ENCODE measurements at places on chromosomes 6 and 20.
A peak's percentile ranks its signal among the peaks of the same experiment; 100 is the strongest.

DNA sequence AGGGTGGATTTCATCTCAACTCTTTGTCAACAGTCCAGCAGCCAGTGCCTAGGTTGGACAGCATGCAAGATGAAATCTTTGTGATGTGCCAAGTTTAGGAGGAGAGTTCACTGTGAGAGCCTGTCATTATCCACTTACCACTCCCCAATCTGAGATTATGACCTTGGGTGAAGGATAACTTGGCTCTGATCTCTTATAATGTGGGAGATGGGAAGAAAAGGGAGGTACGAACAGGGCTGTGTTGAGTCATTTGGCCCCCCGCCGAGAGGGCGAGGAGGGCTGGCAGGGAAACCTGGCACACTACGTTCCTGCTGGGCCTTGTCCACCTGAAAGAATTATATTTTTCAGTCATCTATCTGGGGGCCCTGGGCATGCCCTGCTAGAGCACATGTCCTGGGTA, 35.8 kb downstream of the LAMA4 start:
- no peak for DNase-seq

- no peak for DNase-seq
Observed at GRCh38 chr6:108940741-108941140, 92.5 kb downstream of the ARMC2 start.

- DNase-seq = no peak
Observed at GRCh38 chr6:90870561-90870960, 283.7 kb upstream of the MAP3K7 start.

DNA sequence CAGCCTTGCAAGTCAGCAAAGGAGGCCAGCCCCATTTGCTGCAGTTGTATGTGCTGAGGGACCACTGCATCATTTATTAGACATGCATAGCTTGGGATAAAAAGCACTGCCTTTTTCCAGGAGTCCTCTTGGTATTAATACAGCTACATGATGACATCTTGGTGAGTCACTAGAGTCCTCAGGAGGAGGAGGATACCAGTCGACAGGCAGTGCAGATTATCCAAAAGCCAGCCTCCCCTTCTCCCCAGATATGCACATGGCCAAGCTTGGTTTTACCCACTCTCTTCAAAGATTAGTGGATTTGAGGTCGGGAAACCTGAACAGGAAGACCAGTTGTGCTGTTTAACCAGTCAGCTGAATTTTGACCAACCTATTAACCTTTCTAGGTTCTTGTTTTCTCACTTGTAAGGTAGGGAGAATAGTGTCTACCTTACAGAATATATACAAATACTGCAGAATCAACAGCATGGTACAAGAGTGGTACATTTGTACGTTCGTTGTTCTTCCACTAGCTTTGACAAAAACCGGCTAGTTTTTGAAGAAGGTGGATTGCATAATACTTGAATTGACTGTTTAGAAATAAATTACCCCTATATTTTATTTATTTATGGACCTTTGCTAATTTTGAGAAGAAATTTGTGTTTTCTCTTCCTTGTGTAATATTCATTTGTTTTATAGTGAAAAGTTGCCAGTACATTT, 31.9 kb downstream of the VAPB start:
- DNase-seq = no peak

- no peak for DNase-seq
Observed at GRCh38 chr6:109472132-109472995, 10.7 kb downstream of the ZBTB24 start.

- DNase-seq = no peak
Observed at GRCh38 chr6:113837170-113837569, 20.0 kb upstream of the MARCKS start.

GRCh38 chr20:44911264-44911921, 1.5 kb downstream of the PABPC1L start:
- DNase-seq = peak; percentile 83

- DNase-seq = no peak
Observed at GRCh38 chr20:62987114-62987513, 19.6 kb downstream of the BHLHE23 start.

GRCh38 chr6:43128926-43129325, 42.1 kb upstream of the SRF start:
- DNase-seq = no peak

DNA sequence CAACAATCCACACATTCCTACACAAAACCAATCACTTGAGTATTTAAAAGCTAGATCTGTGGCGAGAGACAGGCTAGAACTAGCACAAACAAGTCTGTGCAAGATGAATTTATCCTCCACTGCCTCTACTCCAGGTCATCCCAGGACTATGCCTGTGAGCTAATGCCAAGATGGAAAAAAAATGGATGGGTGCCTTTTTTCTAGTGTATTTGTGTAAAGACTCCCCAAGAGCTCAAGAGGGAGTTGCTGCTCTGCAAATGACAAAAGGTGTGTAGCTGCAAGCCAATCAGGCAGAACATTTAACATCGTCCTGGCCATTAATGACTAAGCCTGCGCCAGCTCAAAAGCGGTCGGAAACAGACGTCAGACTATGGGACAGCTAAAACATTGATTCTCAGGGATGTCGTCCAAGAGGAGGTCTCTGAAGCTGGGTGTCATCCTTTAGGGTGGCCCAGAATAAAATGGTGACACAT, 21.9 kb downstream of the ATXN1 start:
- DNase-seq = no peak

DNA sequence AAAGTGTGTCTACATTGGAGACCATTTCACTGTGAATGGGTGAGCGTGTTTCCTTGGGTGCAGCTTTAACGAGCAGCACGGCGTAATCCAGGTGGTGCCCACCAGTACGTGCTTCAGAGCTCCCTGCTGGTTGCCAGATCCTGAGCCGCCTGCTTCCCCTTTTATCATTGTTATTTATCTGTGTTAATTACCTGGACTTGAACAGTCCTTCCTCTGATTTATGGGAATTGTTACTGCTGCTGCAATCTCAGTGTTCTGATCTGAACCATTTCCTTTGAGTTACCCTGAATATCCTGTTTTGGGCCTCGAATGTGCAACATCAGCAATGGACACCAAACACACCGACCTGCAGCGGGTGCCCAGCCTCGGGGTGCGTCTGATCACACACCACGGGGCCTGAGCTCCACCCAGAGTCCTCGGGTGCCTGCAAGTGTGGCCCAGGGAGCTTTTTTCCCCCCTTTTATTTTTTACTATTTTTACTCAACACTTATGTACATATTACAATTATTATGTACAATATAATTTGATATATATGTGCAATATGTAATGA, 81.3 kb downstream of the RPP40 start:
- DNase-seq = no peak

GRCh38 chr6:149860513-149860833, 3.7 kb downstream of the LRP11 start:
- DNase-seq = no peak

DNA sequence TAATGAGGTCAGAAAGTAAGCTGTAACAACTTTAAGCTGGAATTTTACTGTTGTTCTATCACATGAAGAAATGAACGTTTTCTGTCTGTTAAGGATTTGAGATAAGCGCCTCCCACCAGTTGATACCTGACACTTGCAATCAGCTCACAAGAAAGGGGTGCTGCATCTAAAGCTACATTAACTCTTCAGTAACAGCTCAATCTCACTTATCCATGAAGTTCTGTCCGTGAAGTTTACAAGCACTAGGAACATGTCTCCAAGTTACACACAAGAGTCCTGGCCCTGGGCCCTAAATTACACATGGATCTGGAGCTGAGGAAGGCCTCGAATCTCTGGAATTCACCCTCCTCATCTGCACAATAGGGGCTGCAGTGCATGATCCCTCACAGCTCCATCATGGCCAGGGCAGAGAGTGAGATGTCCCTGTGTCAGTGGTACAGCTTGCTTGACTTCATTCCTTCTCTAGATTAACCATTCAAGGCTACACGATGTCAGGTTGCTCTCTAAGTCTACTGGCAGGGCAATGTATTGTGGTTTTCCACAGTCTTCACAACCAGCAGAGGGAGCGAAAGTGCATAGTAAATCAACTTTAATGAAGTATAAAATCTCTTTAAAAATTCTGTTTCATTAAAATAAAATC, 182.4 kb upstream of the MCHR2 start:
- DNase-seq = no peak

GRCh38 chr6:122797537-122797936, 8.5 kb downstream of the SMPDL3A start:
- DNase-seq = no peak

GRCh38 chr20:723756-724155, 44.5 kb downstream of the SLC52A3 start:
- no peak for DNase-seq

GRCh38 chr6:69286331-69286730, 510.5 kb downstream of the LMBRD1 start:
- DNase-seq = no peak

GRCh38 chr20:58682656-58683531, 9.7 kb upstream of the NPEPL1 start:
- no peak for DNase-seq

DNA sequence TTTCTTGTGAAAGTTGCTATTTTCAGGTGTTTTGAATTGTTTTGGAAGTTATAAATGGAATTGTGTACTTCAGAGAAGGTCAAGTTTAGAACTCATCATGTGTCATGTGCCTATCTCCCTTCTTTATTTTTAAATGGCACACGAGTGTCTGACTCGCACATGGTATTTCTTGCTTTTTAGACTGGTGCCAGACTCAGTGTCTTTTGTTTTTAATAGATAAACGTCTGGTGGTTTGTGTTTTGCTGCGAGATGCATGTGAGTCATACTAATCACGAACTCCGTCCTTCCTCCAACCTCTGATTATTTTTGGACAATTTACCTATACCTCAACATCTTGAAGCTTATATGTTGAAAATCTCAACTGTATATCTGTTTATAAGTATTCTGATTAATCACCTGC, 292.1 kb downstream of the CDKAL1 start:
- DNase-seq = no peak

DNA sequence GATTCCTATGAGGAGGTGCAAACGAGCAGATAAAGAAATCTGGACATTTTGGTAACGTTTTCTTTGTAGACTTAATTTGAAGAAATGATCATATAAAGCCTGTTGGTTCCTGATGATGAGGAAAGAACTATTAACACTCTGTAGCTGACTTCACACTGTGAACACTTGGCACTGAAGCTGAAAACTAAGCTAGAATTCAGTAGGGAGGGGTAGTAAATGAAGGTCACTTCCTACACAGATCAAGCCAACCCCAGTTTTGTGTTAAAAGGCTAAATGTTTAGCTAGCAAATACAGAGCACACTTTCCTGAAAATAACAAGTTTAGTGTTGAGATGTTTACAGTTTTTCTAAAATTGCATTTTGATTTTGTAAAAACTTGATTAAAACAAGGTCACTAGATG, 296.2 kb upstream of the PRDM1 start:
- no peak for DNase-seq

DNA sequence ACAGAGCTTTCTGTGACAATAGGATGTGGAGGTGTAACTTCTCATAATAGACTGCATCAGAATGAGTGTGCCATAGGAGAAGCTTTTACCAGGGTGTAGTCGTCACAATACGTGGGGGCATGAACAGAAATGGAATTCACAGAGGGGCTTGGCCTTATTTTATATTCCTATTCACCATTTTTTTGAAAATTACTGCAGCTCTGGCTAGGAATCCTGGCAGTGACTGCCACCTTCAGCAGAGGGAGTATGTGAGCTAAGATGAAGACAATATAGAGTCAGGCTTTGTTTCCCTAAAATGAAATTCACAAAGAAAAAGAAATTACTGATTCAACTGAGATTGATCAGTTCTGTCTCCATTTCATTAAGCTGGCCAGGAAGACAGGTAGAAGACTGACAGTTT, 13.9 kb downstream of the TOMM6 start:
- no peak for DNase-seq

GRCh38 chr20:58870293-58871014, 17.9 kb downstream of the GNAS start:
- DNase-seq = peak; percentile 73

- DNase-seq = no peak
Observed at GRCh38 chr6:43036712-43037111, 15.3 kb downstream of the RRP36 start.

- DNase-seq = no peak
Observed at GRCh38 chr6:158164579-158165170, 3.4 kb downstream of the SERAC1 start.

- DNase-seq = no peak
Observed at GRCh38 chr20:38757145-38757775, 9.0 kb downstream of the ACTR5 start.

GRCh38 chr6:84762220-84763002, 2.0 kb downstream of the TBX18 start:
- peak; percentile 34 for DNase-seq

DNA sequence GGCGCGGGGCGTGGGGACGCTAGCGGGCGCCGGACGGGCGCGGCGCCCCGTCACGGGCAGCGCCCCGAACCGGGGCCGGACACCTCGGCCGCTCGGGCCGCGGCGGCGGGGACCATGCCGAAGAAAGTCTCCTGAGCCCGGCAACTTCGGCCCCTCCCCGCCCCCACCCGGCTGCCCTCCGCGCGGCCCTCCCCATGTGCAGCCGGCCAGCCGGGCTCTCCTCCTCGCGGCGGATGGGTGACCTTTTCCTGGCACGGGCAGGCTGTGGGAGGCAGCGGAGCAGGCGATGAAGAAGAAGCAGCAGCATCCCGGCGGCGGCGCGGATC, 278 bp downstream of the UST start:
- DNase-seq = no peak

DNA sequence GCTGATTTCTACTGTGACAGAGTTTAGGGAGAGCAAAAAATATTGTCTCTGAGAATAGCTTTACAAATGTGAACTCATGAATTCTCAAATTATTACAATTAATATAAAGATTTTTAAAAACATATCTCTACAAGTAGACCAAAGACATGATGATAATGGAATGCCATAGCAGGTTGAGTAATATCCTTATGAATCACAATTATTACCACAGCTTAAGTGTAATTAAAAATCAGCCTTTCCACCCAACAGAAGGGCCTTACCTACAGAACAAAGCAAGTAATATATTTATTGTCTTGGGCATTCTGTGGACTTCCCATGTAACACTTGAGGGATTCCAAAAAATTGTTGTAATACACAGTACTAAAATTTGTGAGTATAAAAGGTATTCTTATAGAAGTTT, 1099.6 kb upstream of the GJE1 start:
- no peak for DNase-seq
